ENCODE measurements at places on chromosomes 6 and 20. TPM values are rescaled to one million over a fixed set of nuclear protein-coding genes. Genes with fewer than 3 reads are reported as not detected.

Gene RAET1L
- total RNA-seq = not detected

Gene TGM2
- 216 TPM for total RNA-seq

Gene COL9A1
- total RNA-seq = 0.77 TPM

Gene PGC
- not detected for total RNA-seq

Gene LRRN4
- 0.13 TPM for total RNA-seq

GRCh38 chr6:164569509-164569908 is 739.9 kb downstream of the C6orf118 start:
- no peak overlapping the region for H3K27ac ChIP-seq
- H3K4me1 ChIP-seq = no peaks in the 10 kb centered on the region
- no peaks in the 10 kb centered on the region for H3K36me3 ChIP-seq
- H3K4me3 ChIP-seq = no peak overlapping the region
- DNase-seq = no peak

DNA sequence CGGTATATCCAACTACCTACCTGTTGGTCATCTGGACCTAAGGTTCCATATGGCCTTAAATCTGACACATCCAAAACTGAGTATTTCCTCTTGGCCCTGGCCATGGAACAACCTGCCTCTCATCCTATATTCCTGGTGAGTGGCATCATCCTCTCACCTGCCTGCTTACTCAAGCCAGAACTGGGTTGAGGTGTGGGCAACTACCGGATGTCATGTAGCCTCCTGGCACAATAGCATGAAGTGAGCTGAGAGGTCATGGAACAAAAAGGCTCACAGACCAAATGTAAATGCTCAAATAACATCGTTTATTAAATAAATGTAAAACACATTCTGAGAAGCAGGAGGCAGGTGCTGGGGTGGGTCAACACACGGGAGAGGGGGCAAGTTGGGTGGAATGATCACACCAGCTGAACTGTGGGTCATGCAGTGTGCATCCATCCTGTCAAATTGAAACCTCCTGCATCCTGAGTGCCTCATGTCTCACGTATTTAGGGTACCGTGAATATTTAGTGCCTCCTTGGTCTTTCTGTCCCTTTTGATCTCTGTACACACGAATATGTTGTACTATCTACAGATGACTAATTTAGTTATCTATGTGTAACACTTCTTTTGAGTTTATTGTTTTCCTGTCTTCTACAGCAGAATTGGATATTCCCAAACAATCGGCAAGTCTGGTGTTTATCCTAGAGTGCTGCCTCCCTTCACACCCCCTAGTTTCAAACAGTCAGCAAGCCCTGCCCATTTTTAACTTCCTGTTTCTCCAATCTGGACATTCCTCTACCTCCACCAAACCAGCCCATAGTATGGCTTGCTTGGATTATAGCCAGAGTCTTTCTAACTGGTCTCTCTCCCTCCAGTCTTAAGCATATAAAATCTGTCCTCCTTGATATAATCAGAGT is 7.9 kb upstream of the POU5F1 start:
- peaks cover 6% of the 10 kb centered on the region for H3K27me3 ChIP-seq
- no peak overlapping the region for H3K27ac ChIP-seq
- H3K4me3 ChIP-seq = no peak overlapping the region
- no peak for DNase-seq
- no peaks in the 10 kb centered on the region for H3K36me3 ChIP-seq

DNA sequence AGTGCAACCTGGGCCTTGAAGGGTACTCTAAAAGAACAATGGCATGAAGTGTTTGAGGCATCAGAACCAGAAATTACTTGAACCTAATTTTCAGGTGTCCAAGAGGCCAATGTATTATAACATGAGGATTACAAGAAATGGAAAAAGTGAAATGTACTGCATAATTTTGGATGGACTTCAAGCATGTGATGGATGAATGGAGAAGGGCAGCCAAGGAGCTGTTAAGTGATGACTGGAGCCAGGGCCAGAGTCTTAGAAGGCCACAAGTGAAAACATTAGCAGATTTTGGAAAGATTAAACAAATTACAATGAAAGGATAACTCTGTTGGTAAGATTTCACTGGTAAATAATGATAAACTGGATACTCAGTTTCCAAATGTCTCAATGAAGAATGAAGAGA is 738.2 kb downstream of the CD109 start:
- no peaks in the 10 kb centered on the region for H3K4me1 ChIP-seq
- no peaks in the 10 kb centered on the region for H3K36me3 ChIP-seq
- no peak overlapping the region for H3K4me3 ChIP-seq
- DNase-seq = no peak
- H3K27ac ChIP-seq = no peak overlapping the region

DNA sequence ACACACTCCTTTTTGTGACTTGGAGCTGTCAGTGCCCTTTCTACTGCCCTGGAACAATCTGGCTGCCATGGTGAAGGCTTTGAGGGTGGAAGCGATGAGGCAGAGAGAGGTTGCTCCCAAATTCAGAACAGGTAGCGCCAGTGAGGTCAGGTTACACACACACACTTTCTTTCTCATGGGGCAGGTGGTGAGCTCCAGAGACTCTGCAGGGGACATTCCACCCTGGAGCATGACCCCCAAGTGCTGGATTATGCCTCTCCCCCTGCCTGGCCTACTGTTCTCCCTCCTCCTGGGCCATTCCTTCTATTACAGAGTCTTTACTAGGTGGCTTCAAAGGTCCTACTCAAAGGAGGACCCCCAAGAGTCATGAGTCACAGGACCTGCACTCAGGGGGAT is 98.0 kb downstream of the EYA2 start:
- H3K4me1 ChIP-seq = peaks cover 3% of the 10 kb centered on the region
- H3K27ac ChIP-seq = no peak overlapping the region
- H3K4me3 ChIP-seq = no peak overlapping the region
- no peaks in the 10 kb centered on the region for H3K27me3 ChIP-seq

DNA sequence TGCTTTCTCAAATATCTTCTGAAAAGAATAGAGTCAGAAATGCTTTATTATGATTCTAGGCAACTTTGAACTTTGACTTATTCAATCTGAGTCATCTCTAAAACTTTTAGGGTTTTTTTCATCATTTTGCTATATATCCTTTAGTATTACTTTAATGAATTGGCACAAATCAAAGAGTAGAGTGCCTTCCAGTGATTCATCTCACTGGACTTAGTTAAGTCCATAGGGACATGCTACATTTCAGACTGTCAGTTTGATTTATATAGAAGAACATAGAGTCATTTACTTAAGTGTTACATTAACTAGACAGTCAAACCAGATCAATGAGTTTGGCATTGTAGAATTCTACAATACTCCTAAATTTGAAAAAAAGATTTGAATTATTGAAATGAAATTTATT is 1235.7 kb upstream of the MAP3K7 start:
- H3K27ac ChIP-seq = no peak overlapping the region
- no peaks in the 10 kb centered on the region for H3K36me3 ChIP-seq

- DNase-seq = no peak
- H3K27me3 ChIP-seq = no peaks in the 10 kb centered on the region
- peaks cover 15% of the 10 kb centered on the region for H3K4me1 ChIP-seq
Measured at GRCh38 chr6:132929141-132929540, 114.8 kb downstream of the RPS12 start.

GRCh38 chr6:130204322-130204721 is 18.4 kb downstream of the SAMD3 start:
- no peak overlapping the region for H3K4me3 ChIP-seq
- peaks cover 2% of the 10 kb centered on the region for H3K4me1 ChIP-seq
- no peak overlapping the region for H3K27ac ChIP-seq
- DNase-seq = no peak
- no peaks in the 10 kb centered on the region for H3K36me3 ChIP-seq

GRCh38 chr6:164924674-164925073 is 384.7 kb downstream of the C6orf118 start:
- no peaks in the 10 kb centered on the region for H3K36me3 ChIP-seq
- no peaks in the 10 kb centered on the region for H3K27me3 ChIP-seq
- no peak overlapping the region for H3K4me3 ChIP-seq
- no peak for DNase-seq
- no peaks in the 10 kb centered on the region for H3K4me1 ChIP-seq

DNA sequence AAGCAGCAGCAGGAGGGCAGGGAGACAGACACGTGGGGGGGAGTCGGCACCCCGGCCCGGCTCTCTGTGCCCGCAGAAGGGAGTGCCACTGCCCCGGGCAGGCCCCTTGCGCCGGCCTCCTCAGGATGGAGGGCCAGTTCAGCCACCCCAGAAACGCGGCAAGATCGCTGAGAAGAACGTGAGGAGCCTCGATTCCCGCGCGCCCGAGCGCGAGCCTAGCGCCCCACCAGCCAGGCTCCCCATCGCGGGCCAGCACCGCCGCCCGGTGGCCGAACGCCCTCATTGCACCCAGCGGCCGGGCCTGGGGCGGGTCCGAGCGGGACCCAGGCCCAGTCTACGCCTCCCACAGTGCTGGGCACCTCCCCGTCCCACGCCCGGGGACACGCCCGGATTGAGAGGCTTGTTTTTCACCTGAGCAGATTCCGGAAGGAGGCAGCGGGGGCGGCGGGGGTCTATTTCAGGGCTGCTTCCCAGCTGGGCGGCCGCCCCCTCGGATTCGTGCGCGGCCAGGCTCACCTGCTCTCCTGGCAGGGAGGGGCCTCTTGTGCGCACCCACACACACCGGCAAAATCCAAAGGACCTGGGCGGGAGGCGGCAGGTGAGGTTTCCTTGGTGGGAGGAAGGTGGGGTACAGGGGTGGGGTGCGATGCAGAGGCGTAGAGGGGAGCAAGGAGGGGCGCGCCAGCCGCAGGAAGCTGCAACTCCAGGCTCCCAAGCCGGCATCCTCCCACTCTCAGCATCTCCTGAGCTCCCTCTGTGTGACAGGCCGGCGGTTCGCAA is 9.0 kb upstream of the GRM4 start:
- no peaks in the 10 kb centered on the region for H3K36me3 ChIP-seq
- peak; percentile 89 for DNase-seq
- no peak overlapping the region for H3K27ac ChIP-seq

GRCh38 chr6:168052291-168052891 is 26.6 kb downstream of the FRMD1 start:
- H3K27me3 ChIP-seq = peaks cover 2% of the 10 kb centered on the region
- H3K36me3 ChIP-seq = no peaks in the 10 kb centered on the region
- no peaks in the 10 kb centered on the region for H3K4me1 ChIP-seq
- no peak overlapping the region for H3K27ac ChIP-seq
- no peak for DNase-seq
- H3K4me3 ChIP-seq = no peak overlapping the region

DNA sequence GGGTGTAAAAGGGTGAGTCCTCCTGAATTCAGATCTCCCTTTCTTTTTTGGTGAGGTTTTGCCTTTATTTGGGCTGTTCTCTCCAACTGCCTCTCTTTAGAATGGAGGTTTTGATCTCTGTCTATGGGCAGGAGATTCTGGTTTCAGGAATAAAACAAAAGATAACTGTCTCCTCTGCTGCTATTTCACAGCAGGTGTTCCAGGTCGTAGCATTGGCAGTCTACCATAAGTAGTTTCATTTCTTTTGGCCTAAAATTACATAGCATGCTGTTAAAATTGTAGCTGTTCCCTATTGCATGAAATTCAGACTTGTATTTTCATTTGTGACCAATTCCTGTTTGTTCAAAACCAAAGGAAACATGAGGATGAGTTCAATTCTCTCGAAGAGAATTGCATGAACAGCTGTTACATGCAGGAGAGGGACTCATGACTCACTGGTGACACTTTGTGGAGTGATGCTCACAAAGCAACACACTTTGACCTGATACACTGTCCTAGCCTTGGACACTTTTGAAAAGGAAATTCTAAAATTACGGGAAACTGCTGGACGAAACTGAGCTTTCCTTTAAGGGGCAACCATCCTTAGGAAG is 76.8 kb upstream of the SIRPG start:
- H3K27ac ChIP-seq = no peak overlapping the region
- H3K36me3 ChIP-seq = no peaks in the 10 kb centered on the region
- H3K4me3 ChIP-seq = no peak overlapping the region
- no peak for DNase-seq
- peaks cover 5% of the 10 kb centered on the region for H3K27me3 ChIP-seq
- peaks cover 11% of the 10 kb centered on the region for H3K4me1 ChIP-seq

DNA sequence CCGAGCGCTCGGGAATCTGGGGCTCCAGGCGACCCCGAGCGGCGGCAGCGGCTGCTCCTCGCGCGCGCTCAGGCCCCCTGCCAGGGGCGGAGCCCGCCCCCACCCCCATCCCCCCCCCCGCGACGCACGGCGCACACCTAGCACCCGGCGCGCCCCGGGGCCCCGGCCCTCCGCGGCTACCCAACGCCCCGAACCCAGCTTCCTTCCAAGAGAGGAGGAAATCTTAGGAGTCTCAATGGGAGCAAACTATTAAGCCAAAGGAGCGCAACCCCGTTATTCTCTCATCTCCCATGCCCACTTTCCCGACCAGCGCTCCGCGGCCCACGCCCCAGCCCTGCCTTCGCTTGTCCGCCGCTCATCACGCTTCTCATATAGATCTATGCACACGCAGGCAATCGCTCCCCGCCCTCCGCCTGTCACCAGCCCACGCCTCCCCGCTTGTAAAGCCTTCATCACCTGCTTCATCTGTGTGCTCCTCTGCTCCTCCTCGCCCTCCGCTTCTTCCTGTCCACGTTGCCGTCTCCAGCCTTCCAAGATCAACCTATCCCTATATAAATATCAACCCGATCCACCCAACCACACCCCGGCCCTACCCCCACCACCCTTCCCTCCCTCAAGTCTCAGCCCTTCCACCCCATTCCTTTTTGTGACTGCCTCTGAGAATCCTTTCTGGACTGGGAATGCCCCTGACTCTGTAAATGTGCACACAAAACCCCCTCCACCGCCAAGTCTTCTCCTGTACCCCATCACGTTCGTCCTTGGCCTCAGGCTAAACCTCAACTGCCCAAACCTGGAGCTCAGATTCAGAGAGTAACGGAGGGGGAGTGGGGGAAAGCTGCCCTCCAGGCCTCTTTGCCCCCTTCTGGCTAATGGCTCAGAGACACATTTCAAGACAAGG is at the start of gene DLK2:
Gene DLK2, minus strand, starts transcription at position 18 of the 898 bp plus-strand sequence. CDS start 723 bp downstream, outside the sequence.
- peaks cover 9% of the 10 kb centered on the region for H3K27me3 ChIP-seq
- peak within 1 kb of the TSS; percentile 89 for H3K4me3 ChIP-seq
- H3K36me3 ChIP-seq = peaks cover 18% of the 10 kb centered on the region
- peaks cover 9% of the 10 kb centered on the region for H3K4me1 ChIP-seq
- H3K27ac ChIP-seq = peak within 1 kb of the TSS; percentile 32

DNA sequence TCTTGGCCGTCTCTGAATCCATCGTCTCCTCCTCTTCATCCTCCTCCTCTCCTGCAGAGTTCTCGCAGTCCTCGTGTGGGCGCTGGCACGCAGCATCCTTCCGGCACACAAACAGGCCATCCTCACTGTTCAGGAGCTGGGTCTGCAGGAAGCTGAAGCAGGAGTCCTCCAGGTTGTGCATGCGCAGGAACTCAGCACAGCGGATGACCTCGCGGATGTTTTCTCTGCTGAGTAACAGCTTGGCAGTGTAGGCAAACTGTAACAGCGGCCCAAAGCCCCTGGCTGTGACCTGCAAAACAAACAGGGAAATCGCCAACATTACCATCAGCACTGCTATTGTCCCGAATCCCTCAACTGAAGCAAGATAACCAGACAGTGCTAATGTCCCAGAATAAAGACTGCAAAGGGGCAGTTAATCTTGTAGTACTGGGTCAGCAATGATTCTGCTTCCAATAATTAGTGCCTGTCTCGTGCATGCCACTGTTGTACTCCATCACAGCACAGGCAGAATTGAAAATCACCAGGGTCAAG is 57.4 kb downstream of the GJA10 start:
- no peak overlapping the region for H3K27ac ChIP-seq
- peaks cover 7% of the 10 kb centered on the region for H3K27me3 ChIP-seq
- no peak overlapping the region for H3K4me3 ChIP-seq
- no peak for DNase-seq
